ENCODE measurements at places on chromosomes 11 and 22.

- H3K27me3 ChIP-seq, result no peaks in the 10 kb centered on the region
- H3K4me1 ChIP-seq, result peaks cover 31% of the 10 kb centered on the region
- H3K27ac ChIP-seq, result peak overlapping the region; percentile 62
- no peaks in the 10 kb centered on the region for H3K36me3 ChIP-seq
- DNase-seq, result peak; percentile 38
- H3K4me3 ChIP-seq, result no peak overlapping the region
These were observed 88.6 kb downstream of the BCR start for GRCh38 chr22:23268877-23269276.

DNA sequence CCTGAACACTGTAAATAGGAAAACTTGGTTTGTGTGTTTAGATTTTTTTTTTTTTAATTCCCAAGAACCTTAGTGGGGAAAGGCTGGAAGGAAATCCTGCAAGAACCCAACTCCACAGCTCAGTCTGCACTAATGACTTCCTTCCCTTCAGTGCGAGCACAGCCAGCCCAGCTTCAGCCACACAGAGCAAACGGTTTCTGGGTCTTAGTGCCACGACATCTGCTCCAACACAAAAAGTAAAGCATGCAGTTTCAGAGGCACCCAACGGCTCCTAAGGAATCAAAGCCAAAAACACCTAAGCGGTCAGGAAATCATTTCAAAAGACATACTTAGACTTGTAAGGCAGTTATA, 236.1 kb downstream of the TTC28 start:
- no peak overlapping the region for H3K27ac ChIP-seq
- H3K4me3 ChIP-seq, result no peak overlapping the region
- no peak for DNase-seq
- H3K36me3 ChIP-seq, result no peaks in the 10 kb centered on the region
- H3K4me1 ChIP-seq, result peaks cover 20% of the 10 kb centered on the region
- peaks cover 2% of the 10 kb centered on the region for H3K27me3 ChIP-seq

DNA sequence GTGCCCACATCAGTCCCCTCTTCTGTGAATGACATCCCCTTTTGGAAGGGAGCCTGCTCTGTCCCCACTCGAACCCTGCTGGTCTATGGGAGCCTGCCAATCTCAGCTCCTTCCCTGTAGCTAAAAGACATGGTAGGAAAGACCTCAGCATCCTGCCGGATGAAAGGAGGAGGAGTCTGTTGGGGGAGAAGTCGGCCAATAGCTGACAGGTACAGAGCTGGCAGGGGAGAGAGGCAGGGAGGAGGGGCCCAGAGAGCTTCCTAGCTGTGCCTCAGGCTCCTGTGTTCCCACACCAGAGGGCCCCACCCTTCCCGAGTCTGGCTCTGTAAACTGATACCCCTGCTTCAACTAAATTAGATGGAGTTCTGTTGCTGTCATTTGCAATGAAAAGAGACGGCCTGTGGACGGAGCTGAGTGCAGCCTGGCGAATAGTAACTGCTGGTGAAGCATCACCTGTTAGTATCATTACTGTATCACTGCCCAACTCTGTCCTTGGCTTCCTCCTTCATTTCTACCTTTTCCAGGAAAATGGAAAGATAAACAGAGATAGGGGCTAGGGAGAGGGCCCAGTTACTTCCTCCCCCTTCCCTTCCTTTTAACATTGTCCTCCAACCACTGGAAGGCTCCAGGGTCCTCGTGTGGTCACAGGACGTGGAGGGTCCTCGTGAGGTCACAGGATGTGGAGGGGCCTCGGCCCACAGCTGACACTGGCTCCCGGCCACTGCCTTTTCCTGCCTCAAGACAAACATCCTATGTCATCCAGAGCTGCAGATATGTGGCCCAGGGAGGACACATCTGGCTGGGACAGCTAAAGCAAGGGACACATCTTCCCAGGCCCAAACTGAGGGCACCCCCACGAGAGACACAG, 15.1 kb downstream of the FXYD6 start:
- no peak for DNase-seq
- no peaks in the 10 kb centered on the region for H3K4me1 ChIP-seq
- no peaks in the 10 kb centered on the region for H3K27me3 ChIP-seq
- no peak overlapping the region for H3K27ac ChIP-seq
- H3K4me3 ChIP-seq, result no peak overlapping the region
- H3K36me3 ChIP-seq, result no peaks in the 10 kb centered on the region

DNA sequence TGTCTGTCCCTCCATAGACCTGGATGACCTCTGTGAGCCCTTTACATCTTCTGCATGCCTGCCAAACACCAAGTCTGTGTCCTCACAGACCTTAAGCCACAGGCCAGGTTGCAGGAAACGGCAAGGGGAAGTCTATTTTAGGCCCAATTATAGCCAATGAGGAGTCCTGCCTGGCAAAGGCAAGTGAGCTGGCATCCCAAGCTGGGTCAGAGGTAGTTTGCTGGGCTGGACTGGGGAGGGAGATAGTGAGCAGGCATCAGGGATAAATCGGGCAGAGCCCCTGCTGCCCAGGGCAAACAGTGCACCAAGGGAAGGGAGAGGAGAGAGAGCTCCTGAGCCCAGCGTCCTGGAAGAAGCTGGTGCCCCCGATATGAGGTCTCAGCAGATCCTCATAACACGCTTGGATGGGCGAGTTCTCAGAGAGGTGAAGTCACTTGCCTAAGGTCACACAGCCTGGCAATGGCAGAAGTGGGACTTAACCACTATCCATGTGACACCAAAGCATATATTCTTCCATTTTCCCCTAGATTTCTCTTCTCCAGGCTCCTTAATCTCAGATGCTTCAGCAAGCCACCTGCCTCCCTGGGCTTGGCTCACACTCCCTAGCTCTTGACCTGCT, 3.7 kb upstream of the RELT start:
- DNase-seq, result peak; percentile 50
- peaks cover 43% of the 10 kb centered on the region for H3K4me1 ChIP-seq
- H3K27me3 ChIP-seq, result no peaks in the 10 kb centered on the region

DNA sequence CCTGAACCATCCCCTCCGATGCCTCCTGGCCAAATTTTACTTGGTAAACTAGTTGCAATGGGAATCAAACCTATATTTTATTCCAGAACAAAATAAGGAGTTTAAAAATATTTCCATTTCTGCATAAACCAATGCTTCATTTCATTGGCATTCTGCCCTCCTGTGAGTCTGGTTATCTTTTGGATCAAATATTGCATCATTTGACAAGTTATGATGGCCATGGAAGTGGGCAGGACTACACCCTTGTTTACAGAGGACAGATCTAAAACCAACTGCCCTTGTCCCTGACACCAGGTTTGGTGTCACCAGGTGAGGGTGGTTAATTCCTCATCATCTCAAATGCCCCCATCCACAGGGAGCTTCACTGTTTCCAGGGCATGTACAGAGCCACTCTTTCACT, 28.2 kb upstream of the E2F8 start:
- DNase-seq, result no peak
- H3K27ac ChIP-seq, result no peak overlapping the region
- H3K36me3 ChIP-seq, result no peaks in the 10 kb centered on the region

DNA sequence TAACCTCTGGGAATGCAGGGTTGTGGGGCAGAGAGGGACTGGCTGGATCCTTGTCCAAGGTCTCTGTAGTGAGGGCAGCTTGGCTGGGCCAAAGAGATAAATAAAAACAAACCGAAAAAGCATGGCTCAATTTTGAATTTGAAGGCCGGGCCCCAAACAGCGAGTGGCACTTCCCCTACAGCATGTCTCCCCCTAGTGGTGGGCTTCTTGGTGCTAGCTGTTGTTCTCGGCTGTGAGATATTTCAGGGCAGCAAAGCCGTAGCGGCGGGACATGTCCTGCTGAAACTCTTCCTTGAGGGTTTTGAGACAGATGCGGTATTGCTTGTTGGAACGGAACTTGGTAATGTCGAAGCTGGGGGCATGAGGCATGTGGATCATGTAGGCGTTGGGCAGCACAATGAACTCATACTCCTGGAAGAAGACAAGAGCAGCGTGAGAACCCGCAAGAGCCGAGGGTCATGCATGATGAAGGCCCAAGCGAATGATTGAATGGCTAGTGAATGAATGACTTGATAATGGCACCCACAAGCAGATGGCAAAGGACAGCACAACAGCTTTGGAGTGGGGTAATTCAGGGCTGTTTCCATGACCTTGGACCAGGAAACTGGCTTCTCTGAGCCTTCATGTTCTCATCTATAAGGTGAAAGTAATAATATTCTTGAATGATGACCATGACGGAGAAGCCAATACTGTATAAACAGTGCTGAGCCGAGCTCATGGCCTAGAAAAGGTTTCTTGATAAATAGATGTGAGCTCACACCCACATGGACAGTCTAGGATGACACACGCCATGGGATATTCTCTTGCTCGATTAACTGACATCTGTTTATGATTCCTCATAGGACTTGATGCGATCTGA, 216.3 kb upstream of the SYN3 start:
- peak; percentile 55 for DNase-seq
- no peak overlapping the region for H3K4me3 ChIP-seq
- peak overlapping the region; percentile 84 for H3K27ac ChIP-seq
- H3K36me3 ChIP-seq, result no peaks in the 10 kb centered on the region

DNA sequence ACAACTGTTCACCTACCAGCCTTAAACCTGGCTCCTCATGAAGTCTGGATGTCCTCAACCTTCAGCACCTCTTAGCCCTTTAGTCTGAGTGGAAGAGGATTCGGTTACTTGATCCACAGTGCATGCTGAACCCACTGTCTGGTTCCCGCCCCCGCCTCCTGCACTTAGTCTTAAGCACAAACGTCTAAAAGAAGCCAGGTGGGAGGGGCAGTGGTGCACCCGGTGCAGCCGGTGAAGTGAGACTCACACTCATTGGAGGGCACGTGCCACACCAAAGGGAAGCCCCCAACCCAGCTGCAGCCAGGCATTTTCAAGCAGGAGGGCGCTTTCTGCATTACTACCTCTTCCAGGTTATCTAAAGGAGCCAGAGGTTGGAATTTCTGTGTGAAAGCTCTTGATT, 146.8 kb downstream of the COMMD9 start:
- H3K4me1 ChIP-seq, result no peaks in the 10 kb centered on the region
- H3K36me3 ChIP-seq, result no peaks in the 10 kb centered on the region
- H3K27me3 ChIP-seq, result no peaks in the 10 kb centered on the region
- no peak overlapping the region for H3K27ac ChIP-seq
- no peak for DNase-seq

GRCh38 chr11:27467181-27467913, 5.2 kb downstream of the LGR4 start:
- DNase-seq, result no peak
- no peaks in the 10 kb centered on the region for H3K27me3 ChIP-seq
- H3K4me1 ChIP-seq, result peaks cover 11% of the 10 kb centered on the region
- H3K4me3 ChIP-seq, result no peak overlapping the region

GRCh38 chr11:129694538-129694937, 121.1 kb upstream of the TMEM45B start:
- no peak overlapping the region for H3K27ac ChIP-seq
- no peaks in the 10 kb centered on the region for H3K36me3 ChIP-seq
- no peak for DNase-seq
- H3K27me3 ChIP-seq, result no peaks in the 10 kb centered on the region
- H3K4me3 ChIP-seq, result no peak overlapping the region
- H3K4me1 ChIP-seq, result peaks cover 10% of the 10 kb centered on the region

DNA sequence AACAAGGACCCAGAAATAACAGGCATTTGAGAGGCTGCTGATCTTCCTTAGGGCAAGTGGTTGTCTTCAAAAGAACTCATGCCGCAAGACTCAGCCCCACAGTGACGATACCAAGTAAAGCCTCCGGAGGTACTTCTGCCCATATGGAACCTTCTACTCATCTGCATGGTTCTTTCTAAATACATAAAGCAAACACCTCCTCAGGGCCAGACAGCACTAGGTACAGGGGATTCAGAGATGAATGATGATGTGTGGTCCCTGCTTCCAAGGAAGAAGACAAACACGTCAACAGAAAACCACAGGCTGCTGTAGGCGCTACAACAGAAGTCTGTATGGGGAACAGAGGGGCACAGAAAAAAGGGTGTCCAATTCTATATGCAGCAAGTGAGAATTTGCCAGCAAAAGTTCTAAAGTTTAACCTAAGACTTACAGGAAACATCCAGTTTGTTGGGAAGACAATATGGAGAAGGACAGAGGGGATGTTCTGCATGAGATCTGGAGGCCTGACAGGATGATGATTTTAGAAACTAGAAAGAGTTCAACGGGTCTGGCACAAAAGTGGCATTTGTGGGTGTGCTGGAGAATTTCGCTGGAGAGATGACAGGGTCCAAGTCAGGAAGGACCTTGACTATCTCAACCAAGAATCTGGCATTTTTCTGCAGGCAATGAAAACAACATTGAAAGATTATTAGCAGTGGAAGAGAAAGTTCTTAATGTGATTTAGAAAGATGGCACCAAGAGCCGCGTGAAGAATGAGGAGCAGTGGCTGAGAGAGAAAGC, 23.7 kb downstream of the JAML start:
- H3K4me1 ChIP-seq, result peaks cover 1% of the 10 kb centered on the region
- no peak for DNase-seq
- no peak overlapping the region for H3K4me3 ChIP-seq
- H3K27me3 ChIP-seq, result peaks cover 4% of the 10 kb centered on the region
- H3K36me3 ChIP-seq, result no peaks in the 10 kb centered on the region

- H3K27ac ChIP-seq, result no peak overlapping the region
- no peak for DNase-seq
- H3K4me3 ChIP-seq, result no peak overlapping the region
- H3K36me3 ChIP-seq, result no peaks in the 10 kb centered on the region
- no peaks in the 10 kb centered on the region for H3K4me1 ChIP-seq
These were observed 134.2 kb downstream of the RBFOX2 start for GRCh38 chr22:35894464-35894878.

DNA sequence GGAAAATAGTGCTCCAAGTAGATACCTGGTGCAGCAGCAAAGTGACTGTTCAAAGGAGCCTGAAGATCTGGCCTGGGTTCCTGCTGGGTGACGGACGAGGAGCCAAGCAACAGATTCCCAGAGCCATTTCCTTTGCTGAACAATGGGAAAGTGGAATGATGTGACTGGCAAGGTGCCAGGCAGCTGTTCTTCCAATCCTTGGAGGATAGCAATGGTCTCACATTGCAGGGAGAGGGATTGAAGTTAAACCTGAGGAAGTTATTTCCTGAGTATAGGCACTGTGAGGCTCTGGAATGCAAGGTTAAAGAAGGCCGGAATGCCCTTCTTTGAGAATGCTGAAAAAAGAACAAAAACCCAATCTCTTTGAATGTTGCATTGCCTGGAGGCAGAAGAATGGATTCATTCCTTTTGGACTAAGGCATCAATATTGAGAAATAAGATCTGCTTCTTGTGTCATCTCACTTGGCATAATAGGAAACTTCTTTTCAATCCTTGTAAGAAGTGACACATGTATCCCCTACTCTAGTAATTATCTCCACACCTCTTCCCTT, 223.8 kb downstream of the BLID start:
- H3K27ac ChIP-seq, result no peak overlapping the region
- H3K27me3 ChIP-seq, result no peaks in the 10 kb centered on the region
- no peaks in the 10 kb centered on the region for H3K4me1 ChIP-seq
- H3K4me3 ChIP-seq, result no peak overlapping the region
- H3K36me3 ChIP-seq, result no peaks in the 10 kb centered on the region

- H3K4me1 ChIP-seq, result peaks cover 18% of the 10 kb centered on the region
- H3K36me3 ChIP-seq, result no peaks in the 10 kb centered on the region
- H3K27me3 ChIP-seq, result no peaks in the 10 kb centered on the region
- H3K27ac ChIP-seq, result peak overlapping the region; percentile 85
- H3K4me3 ChIP-seq, result peak overlapping the region; percentile 80
These were observed 689 bp downstream of the PDHX start for GRCh38 chr11:34916843-34917770.

All from B cell (primary cell).